Activated CD8-positive, alpha-beta T cell treated with anti-CD3 and anti-CD28 coated beads for 36 hours (primary cell): ENCODE measurements at places on chromosomes 5 and 9.

- DNase-seq: no peak
Observed at GRCh38 chr9:136484153-136485048, 1.6 kb upstream of the SEC16A start.

DNA sequence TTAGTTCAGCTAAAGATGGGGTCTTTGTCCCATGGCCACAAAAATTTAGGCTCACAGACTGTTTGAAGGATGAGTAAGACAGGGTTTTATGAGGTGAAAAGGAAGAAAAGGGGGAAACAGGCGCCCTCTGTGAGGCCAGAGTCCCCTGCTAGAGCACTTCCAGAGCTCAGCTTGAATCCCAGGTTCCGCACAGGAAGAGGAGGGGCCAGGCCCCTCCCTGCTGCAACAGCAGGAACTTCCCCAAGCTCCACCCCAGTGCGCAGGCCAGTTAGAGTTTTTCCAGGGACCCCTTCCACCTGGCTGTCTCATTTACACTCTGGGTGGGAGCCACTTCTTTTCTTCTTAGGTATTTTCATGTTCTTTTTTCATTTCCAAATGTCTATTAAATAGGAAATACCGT is 480.8 kb downstream of the PSAT1 start:
- no peak for DNase-seq

DNA sequence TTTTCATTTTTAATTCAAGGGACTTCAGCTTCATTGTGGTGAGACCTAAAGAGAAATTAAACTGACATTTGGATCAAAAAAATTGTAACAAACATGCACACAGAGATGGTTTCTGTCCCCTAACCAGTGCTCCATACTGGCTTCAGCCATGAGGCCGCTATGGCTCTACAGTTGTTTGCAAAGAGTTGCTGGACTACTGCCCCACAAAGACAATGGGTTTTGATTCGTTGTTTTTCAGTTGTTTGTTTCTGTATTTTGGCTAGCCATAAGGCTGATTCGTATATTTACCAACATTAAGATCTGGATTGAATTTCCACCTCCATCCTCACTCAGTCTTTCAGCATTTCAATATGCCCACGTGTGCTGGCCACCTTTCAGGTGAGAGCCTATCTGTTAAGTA is 163.7 kb upstream of the KIF2A start:
- no peak for DNase-seq

DNA sequence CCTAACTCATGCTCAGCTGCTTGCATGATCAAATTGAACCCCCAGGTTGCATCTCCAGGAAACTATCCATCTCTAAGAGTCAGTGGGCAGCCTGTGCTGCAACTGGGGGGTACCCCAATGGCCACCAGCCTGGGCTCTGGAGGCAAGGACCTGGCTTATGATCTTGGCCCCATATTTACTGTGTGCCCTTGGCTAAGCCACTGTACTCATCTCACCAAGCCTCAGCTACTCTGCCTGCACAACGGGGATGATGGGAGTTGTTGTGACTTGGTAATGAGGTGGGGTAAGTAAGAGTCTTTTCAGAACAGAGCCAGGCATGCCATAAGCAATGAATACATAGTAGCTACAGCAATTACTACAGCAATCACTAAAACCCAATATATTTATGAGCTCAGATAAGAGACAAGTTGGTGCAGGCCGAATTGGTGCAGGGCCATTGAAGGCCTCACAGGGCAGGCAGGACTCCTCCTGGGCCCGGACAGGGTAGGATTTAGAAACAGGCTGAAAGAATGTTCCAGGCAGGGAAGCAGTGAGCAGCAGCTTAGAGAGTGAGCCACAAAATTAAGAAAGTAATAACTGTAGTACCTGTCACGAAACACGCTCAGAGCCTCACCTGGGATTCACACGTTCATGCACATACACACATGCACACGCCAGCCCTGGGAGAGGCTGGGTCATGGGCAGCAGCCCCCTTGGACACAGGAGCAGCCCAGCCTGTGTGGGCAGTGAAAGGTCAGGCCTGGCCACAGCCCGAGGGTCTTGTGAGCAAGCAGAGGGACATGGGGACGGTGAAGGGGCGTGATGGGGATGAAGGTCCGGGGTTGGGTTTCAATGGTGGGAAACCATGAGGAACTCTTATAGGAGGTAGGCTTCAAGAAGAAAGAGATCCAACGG is 74.1 kb downstream of the PAX5 start:
- no peak for DNase-seq

DNA sequence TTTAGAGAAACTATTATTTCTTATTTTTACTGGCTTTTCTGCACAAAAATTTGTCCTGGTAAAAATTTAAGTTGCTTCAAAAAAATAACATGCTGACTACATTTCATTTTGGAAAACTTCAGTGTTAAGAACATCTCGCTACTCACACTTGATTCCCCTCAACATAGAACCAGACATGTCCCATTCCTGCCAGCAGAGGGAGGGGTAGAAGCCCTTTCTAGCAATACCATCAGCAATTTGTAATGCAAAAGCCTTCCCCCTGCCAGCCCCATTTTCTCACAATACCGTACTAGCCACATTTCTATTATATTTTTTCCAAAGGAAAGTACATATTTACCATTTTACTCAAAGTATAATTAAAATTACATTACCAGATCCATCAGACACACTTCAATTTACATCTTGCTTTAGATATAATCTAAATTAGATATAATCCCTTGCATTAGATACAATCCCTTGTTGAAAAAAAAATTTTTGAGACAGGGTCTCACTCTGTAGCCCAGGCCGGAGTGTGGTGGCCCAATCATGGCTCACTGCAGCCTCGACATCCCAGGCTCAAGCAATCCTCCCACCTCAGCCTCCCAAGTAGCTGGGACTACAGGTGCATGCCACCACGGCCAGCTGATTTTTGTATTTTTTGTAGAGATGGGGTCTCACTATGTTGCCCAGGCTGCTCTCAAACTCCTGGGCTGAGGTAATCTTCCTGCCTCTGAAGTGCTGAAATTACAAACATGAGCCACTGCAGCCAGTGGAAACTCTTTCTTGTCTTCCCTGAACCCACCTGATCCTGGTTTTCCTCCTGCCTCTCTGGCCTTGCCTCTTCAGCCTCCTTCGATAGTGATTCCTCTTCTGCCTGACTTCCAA is 39.6 kb upstream of the IDNK start:
- peak; percentile 48 for DNase-seq

GRCh38 chr5:133610489-133611356 is 1.6 kb downstream of the FSTL4 start:
- DNase-seq: peak; percentile 65

DNA sequence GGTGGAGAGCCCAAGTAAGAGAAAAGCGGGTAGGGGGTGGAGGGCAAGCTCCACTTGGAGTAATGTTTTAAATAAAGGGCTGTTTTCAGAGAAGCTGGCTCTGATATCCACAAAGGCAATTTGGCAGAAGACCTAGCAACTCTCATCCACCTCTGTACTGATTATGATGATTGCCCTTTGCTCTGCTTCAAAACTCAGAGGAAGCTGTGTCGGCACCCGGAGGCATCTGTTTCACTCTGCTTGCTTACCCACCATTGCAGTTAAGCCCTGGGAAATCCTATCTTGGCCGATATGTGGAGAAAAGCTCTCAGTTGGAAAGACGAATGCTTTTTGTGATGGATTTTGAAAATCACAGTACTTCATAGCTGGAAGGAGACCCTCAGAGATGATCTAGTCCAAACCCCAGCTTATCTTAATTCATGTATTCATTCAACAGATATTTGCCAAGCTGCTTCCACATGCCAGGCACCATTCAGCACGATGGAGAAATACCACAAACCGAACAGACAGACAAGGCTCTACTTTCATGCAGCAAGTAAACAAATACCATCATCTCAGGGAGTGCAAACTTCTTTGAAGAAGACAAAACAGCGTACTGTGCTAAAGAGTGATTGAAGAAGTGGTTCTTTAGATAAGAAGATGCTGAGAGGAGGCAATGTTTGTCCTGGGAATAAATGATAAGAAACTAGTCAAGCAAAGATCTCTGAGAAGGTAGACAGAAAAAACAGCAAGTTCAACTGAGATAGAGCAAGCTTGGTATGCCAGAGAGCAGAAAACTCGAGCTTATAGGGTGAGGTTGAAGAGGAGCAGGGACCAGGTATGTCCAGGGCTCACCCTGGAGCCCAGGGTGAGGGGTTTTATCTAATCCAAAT is 140.4 kb upstream of the SPDL1 start:
- DNase-seq: no peak

DNA sequence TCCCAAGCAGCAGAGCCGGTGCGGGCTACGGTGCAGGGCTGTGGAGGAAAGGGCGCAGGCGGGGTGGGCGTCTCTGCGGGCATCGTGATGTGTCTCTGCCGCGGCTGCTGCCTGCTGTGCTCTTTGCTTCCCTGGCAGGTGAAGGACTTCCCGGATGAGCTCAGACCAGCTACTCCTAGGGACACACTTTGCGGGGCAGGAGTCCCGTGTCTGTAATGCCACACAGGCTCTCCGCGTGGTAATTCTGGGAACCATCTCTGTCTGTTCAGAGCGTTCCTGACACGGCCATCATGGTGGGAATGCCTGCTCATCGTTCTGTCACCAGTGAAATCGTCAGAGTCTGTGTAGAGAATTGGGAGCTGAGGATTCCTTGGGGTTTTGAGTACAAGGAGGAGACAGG is 235.5 kb downstream of the FANCC start:
- DNase-seq: no peak

DNA sequence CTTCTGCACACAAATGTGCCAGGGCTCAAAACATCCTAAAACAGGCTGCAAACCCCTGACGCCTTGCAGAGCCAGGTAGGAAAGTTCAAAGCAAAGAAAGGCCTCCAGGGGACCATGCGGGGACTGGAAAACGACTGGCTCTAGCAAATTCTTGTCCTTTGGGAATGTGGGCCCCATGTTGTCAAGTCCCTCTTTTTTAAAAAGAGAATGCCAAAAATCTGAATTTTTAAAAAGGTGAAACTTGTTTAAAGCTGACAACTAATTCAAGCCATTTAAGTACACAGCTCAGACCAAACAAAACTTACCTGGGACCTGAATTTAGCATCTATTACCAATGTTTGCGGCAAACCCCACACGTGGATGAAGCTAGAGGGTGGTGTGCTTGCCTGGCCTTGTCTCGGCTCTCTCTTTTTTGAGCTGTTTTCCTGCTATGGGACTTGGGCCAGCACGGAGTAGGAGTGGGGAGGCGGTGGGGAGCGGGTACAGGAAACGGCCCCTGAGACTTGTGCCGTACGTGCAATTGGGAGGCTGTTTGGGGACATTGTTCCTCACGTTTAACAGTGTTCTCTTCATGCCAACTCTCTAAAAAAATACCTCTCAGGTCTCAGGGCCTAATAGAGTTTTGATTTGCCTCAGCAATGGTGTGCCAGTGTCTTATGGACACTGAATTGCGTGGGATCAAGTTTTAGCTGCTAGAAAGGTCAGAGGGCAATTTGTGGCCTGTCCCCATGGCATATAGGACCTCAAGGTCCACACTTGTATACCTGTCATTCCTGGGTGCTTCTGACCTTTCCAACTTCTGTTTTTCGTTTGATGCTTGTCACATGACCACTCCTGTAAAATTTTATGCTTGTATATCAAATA is 15.1 kb upstream of the PHF19 start:
- DNase-seq: peak; percentile 65
